ENCODE measurements at places on chromosomes 7 and 10. TPM values are rescaled to one million over a fixed set of nuclear protein-coding genes. Genes with fewer than 3 reads are reported as not detected.

GOT1 gene
- 22.5 TPM for total RNA-seq

GRID2IP gene
- 0.23 TPM for total RNA-seq

LRRD1 gene
- total RNA-seq = not detected

PTPRZ1 gene
- 5.9 TPM for total RNA-seq

GNAI1 gene
- total RNA-seq = 11.5 TPM

SPDYE3 gene
- not detected for total RNA-seq

TBX20 gene
- total RNA-seq = not detected

GPR85 gene
- total RNA-seq = 5.7 TPM

COL26A1 gene
- total RNA-seq = not detected

GPR37 gene
- total RNA-seq = 6.2 TPM

TMEM213 gene
- not detected for total RNA-seq

TMEM273 gene
- 40.4 TPM for total RNA-seq

ZPBP gene
- total RNA-seq = not detected

AKR1E2 gene
- 10.6 TPM for total RNA-seq

ZCCHC24 gene
- 29.5 TPM for total RNA-seq

FAM171A1 gene
- 31.6 TPM for total RNA-seq

SLC26A5 gene
- total RNA-seq = 0.52 TPM

FAM13C gene
- 8.1 TPM for total RNA-seq

HECW1 gene
- 0.40 TPM for total RNA-seq

CALN1 gene
- total RNA-seq = 0.03 TPM

MARVELD1 gene
- 24.6 TPM for total RNA-seq

TRPV6 gene
- total RNA-seq = 0.32 TPM

PROSER2 gene
- 15.4 TPM for total RNA-seq

TUBAL3 gene
- not detected for total RNA-seq

COX15 gene
- total RNA-seq = 44.1 TPM

Measured in spleen (tissue), 13 donors.